ENCODE measurements at places on chromosomes 3 and 15.

- DNase-seq: no peak
Measured at GRCh38 chr3:25820366-25820765, 30.5 kb downstream of the OXSM start.

DNA sequence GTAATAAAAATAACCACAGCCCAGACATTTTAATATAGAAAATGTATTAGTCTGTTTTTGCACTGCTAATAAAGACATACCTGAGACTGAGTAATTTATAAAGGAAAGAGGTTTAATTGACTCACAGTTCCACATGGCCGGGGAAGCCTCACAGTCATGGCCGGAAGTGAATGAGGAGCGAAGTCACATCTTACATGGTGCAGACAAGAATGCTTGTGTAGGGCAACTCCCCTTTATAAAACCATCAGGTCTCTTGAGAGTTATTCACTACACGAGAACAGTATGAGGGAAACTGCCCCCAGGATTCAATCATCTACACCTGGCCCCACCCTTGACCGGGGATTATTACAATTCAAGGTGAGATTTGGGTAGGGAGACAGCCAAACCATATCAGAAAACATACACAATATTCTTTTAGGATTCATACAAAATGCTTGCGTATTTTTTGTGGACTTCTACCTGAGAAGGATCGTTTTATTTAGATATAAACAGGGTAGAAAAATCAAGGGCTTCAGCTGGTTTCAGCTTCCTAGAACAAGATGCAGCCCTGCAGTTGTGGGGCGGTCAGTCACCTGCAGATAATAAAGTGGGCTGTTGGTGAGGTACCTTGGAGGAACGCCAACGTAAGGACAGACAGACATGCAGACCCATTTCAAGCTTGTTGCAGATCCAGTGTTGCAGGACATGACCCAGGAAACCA, 101.9 kb downstream of the TNIK start:
- DNase-seq: no peak

- no peak for DNase-seq
Measured at GRCh38 chr15:59242649-59243048, 36.0 kb downstream of the LDHAL6B start.

DNA sequence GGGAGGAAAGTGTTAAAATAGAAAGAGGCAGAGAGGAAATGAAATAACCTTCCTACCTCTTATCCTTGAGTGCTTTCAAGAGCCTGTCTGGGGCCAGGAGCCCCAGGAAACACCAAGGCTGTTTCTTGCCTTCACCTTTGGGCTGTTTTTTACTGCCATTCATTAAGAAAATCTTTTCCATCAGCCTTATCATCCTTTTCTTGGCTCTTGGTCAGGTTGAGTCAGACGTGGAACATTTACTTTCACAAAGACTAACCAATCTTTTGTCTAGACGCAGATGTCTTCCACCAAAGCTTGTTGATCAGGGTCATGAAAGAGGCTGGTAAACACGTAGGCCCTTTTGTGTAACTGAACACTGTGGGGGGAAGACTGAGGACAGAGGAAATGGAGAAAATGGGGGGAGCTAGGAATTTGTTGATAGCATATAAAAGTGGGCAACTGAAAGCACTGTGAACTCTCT, 151.0 kb upstream of the THBS1 start:
- no peak for DNase-seq

GRCh38 chr3:153502682-153503081, 340.7 kb downstream of the RAP2B start:
- DNase-seq: no peak

Data from activated CD8-positive, alpha-beta T cell treated with anti-CD3 and anti-CD28 coated beads, Interleukin-2, amount 10 ng/mL, durations not matched to agents 7 days and 5 days (primary cell).